ENCODE measurements at places on chromosomes 6 and 20. TPM values are rescaled to one million over a fixed set of nuclear protein-coding genes. Genes with fewer than 3 reads are reported as not detected.

DNA sequence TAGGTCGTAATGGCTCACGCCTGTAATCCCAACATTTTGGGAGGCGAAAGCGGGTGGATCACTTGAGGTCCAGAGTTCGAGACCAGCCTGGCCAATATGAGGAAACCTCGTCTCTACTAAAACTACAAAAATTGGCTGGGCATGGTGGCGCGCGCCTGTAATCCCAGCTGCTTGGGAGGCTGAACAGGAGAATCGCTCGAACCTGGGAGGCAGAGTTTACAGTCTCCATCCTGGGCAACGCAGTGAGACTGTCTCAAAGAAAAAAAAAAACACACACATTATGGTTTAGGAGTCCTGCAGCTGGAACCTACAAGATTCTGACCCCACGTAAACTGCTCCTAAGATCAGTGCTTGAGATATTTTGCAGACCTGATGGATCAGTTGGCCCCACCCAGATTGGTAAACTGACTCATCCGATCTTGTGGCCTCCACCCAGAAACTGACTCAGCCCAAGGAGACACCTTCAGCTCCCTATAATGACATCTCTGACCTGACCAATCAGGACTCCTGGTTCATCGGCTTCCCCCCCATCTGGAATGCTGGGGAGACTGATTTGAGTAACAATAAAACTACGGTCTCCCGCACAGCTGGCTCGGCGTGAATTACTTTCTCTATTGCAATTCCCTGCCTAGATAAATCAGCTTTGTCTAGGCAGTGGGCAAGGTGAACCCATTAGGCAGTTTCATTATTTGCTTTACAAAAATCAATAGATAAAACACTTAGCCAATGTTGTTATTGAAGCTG lies 96.2 kb upstream of the BTN3A2 start:
- no peak for DNase-seq

DNA sequence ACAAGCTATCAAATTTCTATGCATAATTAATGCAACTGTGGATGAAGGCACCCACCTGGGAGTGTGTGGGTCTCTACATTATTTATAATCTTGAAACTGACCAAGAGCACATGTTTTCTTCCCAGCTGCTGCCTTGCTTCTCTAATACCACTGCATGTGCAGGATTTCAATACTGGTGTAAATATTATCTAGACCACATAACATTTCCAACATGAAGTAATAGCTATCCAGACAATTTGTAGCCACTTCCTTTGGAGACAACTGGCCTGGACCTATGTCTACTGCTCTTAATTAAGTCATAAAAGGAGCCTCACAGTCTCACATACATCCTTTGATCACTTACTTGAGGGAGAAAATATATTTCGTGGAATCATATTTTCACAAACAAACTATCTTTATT lies 180.7 kb downstream of the HIVEP2 start:
- no peak for DNase-seq

DNA sequence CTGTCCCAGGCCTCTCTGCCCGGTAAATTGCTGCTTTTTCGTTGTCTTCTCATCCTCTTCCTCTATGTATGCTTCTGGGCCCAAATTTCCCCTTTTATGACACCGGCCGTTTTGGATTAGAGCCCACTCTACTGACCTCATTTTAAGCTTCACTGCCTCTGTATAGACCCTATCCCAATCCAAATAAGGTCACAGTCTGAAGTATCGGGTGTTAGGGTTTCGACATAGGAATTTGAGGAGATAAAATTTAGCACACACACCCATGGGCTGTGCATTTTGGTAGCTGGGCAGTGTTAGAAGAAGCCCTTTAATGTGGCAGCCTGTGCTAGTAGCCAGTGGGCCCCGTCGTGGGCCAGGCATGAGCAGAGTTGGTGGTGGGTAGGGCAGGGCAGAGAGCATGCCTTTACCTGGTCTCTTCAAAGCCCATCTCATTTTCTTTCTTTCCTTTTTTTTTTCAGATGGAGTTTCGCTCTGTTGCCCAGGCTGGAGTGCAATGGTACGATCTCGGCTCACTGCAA lies 27.9 kb upstream of the EZR start:
- no peak for DNase-seq

DNA sequence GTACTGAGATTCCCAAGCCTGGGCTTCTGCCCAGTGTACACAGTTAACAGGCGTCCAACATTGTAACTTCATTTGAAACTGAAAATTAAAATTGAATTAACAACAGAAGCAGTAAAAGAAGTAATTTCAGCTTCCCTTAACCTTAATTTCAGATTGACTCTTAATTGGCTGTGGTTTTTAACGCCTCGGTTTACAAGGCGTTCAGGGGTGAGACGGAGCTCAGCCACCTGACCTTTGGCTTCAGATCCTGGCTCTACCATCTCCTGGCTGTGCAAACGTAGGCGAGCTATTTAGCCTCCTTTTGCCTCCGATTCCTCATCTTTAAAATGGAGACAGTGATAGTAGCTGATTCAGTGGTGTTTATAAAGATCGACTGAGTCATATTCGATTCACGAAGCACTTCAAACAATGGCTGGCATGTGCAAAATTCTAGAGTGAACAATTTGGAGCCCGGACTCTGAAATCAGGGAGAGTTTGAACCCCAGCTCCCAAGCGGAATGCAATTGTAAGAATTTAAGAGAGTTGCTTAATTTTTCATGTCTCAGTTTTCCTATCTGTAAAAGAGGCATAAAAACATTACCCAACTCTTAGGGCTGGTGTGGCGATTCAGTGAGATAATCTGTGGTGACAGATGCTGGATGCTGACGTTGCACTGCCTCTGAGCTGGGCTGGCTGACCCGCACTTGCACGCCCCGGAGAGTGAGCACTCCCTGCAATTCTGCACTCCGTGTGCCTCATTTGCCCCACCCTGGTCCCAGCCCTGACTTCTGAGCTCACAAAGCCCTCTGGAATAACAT lies 23.5 kb upstream of the OCSTAMP start:
- no peak for DNase-seq

GRCh38 chr6:104638841-104639290 lies 220.9 kb downstream of the HACE1 start:
- DNase-seq = peak; percentile 13

- DNase-seq = no peak
Measured at GRCh38 chr20:40189621-40190020, 499.4 kb downstream of the MAFB start.

GSTA2 gene
- polyA plus RNA-seq = 0.71 TPM

HLA-DOB gene
- polyA plus RNA-seq = 0.32 TPM

PNPLA1 gene
- polyA plus RNA-seq = 2.5 TPM

CST4 gene
- polyA plus RNA-seq = not detected

PPP1R11 gene
- 60.1 TPM for polyA plus RNA-seq

SYCP2 gene
- polyA plus RNA-seq = 10.7 TPM

TTPAL gene
- 15.7 TPM for polyA plus RNA-seq
